Small intestine (tissue), 16 donors: ENCODE measurements at places on chromosomes 1 and 21.

DNA sequence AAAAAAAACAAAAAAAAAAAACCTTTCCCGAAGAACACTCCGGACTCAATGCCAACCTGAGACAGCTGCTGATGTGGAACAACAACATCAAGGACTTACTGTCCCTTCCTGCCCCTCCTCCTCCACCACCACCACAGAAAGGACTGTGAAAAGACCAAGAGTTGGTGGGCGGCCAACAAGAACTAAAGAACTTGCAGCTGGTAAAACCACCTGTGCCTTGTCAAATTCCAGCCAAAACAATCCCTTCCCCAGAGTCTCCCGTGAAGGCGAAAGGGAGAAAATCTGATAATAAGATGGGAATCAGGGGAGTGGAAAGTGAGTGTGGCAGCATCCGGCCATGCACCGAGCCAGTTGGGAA lies 88.9 kb downstream of the PROX1 start:
- DNase-seq, result no peak

GRCh38 chr1:156746406-156746727 lies 5.1 kb downstream of the HDGF start:
- DNase-seq, result no peak

DNA sequence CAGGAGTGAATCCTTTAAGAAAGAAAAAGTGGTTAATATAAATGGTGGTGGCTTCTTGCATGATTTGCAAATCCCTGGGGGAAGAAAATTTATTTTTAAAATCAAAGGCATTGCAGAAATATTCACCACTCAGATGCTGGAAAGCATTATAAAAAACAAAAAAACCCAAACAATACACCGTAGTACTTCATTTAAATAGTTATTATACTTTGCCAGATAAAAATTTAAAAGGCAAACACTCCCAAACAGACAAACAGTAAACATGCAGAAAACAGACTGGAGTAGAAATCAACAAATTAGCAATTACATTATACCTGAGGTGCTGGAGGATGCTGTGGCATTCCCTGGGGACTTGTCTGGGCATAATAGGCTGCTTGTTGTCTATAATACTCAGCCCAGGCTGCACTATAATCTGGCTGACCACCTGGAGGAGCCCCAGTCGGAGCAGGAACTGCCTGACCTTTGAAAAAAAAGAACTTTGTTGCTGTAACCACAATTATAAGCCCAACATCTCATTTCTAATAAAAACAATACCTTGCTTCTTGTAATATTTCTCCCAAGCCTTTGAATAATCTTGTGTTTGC lies 29.9 kb downstream of the FUBP1 start:
- DNase-seq, result no peak

GRCh38 chr1:14300991-14301703 lies 297.3 kb upstream of the KAZN start:
- DNase-seq, result no peak

- DNase-seq, result no peak
These were observed 117.2 kb downstream of the SLC25A24 start for GRCh38 chr1:108082738-108083562.

DNA sequence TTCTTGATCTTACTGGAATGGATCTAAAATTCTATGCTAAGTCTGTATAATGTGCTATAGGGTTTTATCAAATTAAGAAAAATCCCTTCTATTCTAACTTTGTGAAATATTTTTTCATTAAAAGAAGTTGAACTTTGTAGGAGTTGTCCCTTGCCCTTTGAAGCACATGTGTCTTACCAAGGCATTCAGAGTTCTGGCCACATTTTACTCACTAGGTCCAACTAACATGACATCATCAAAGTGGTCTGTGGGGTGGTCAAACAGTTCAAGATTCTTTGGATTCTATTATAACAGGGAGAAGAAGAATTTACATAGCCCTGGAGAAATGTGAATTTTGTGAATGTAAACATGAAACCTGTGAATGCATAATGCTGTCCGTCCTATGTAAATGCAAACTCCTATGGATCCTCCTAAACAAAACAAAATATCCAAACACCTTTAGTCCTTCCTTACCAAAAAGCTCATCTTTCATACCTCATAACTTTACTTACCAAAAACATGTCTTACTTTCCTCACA lies 88.7 kb downstream of the EBNA1BP2 start:
- no peak for DNase-seq

DNA sequence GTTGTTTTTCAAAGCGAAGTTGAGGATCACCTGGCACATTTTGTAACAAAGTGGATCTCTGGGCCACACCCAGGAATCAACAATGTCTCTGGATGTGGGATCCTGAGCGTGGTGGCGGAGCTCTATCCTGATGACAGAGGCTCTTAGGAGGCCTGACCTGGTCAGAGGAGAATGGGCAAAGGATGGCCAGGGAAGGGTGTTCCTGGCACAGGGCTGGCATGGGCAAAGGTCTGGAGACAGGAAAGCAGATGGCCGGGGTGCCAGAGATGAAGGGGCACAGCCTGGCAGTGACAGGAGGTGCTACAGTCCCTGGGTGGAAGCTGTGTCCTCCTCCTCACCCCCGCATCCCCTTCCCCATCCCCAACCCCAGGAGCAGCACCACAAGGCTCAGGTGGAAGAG lies 20.0 kb upstream of the MFN2 start:
- DNase-seq, result no peak

- DNase-seq, result no peak
These were observed 27.5 kb downstream of the EDN2 start for GRCh38 chr1:41456847-41457540.

GRCh38 chr1:228279011-228279721 lies 71.3 kb downstream of the OBSCN start:
- no peak for DNase-seq

- peak; percentile 8 for DNase-seq
These were observed 380.8 kb downstream of the HHIPL2 start for GRCh38 chr1:222167111-222167510.

DNA sequence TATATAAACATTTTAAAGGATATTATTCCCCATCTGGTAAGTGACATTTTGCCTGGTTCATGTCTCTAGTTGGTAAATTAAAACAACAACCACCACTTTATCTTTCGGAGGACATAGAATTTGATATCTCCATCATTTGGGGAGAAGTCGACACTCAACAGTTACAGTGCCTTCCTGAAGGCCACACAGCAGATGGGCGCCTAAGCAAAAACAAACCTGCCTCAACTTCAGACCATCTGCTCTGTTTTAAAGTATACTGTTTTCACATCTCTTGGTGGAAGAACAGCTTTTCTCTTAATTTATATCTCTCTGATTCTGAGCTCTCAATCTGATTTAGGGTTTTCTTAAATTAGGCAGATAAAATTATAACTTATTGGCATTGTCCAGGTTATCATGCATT lies 282.2 kb downstream of the RYR2 start:
- DNase-seq, result no peak

- DNase-seq, result no peak
These were observed 19.4 kb upstream of the ACOT11 start for GRCh38 chr1:54528613-54529012.

GRCh38 chr1:53350853-53351767 lies 23.2 kb upstream of the LRP8 start:
- DNase-seq, result no peak

GRCh38 chr1:78171736-78172590 lies 126.2 kb downstream of the GIPC2 start:
- no peak for DNase-seq

DNA sequence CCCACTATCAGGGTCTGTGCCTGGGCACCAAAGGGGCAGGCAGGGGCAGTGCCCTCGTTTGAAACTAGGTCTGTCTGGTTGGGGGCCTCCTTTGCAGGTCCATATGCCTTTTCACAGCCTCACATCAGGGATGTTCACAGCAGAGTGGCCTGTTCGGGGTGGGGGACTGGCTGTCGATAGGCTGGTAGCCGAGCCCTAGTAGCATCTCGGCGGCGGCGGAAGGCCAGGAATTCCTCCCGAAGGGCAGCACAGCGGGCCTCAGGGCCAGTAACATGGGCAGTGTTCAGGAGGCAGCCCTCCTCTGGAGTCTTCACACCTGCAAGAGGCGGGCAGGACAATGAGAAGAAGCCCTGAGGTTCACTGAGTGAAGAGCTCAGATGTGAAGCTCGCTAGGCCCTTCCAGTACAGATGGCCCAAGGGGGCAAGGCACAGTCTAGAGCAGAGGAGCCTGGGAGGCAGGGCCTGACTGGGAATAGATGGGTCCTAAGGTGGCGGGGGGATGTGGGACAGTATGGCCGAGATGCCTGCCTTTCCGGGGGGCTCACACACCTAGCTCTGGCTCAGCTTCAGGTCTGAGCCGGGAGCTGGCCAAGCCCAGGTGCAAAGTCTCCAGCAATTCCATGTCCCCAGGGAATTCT lies 2.0 kb upstream of the TAGLN2 start:
- DNase-seq, result peak; percentile 44

GRCh38 chr1:75342786-75343185 lies 208.6 kb downstream of the LHX8 start:
- no peak for DNase-seq

- peak; percentile 15 for DNase-seq
These were observed 50.3 kb upstream of the COA6 start for GRCh38 chr1:234322979-234323378.

DNA sequence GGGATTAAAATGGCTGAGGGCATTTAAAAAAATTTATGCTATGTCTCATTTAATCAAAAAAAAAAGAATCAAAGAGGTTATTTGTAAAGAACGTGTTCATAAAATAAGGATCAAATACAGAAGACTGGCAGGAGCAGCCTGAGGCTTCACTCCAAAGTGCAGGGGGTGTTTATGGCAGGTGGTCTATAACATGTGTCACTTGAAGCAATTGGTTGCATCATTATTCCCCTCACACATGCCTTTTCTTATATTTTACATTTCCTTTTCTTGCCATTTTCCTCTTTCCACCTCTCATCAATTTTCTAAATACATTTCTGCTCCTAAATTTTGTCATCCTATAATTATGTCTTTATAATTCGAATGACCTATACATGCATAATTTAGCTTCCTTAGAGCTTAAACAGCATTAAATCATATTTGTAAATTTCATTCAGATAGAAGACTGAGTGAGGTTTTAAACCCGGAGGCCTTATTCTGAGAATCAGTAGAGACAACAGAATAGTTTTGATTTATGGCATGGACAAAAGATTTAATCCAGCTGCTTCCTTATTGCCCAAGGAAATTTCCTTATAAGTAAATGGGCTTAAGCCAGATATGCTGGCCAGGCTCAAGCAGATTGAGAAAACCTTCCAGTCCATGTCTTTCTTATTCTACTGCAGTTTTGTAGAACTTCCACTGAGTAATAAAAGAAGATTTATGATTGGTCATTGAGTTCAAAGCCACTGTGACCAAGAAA lies 322.8 kb downstream of the TGFB2 start:
- DNase-seq, result no peak
